GM18507 (cell line): ENCODE measurements at places on chromosomes 13 and 19.

DNA sequence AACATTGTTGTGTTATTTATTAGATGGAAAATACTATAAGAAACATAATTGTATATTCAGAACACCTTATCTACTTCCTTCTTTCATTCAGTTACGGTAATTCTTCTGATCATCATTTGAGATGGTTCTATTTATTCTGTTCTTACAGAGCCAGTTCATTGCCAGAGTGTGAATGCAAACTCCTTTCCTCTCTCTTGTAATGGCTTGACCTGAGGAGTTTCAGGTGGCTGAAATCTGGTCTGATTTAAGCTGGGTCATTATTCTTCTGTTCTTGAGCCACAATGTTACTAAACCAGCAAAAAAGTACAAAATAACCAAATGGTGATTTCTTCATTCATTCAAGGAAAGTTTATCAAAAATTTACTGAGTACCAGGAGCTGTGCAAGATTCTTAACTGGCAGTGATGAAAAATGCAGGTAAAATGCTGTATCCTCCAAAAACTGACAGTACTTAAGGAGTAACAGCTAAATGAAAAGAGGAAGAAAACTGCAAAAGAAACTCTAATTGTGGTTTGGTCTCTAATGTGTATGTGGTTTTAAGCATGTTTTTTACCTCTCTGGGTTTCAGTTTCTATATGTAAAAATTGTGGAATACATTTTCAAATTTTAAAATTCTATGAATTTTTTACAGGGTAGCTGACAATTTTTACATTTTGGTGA, 182.4 kb upstream of the UFM1 start:
- no peak for DNase-seq

DNA sequence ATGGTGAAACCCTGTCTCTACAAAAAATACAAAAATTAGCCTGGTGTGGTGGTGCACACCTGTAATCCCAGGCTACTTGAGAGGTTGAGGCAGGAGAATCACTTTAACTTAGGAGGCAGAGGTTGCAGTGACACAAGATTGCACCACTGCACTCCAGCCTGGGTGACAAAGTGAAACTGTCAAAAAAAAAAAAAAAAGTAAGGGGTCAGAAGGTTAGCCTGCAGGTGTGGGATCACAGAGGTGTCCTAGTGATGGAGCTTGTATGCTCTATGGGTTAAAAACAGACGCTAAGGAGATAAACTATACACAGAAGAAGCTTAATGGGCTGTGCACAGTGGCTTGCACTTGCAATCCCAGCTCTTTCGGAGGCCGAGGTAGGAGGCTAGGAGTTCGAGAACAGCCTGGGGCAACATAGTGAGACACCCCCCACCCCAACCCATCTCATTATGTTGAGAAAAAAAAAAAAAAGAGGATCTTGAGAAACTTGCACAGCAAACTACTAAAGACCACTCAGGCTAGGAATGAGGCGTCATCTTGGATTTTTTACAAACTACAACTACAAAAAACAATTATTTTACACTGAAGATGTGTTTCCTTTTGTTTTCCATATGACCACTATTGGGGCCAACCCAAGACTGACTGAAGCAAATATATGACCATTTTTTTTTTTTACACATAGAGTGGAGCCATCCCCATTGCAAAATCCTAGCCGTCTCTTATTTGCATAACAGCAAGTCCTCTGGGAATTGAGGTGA, 7.9 kb downstream of the FOSB start:
- DNase-seq = no peak

GRCh38 chr19:15815306-15815705, at the start of gene OR10H1:
OR10H1 (minus strand) TSS chr19:15815664; CDS start chr19:15808037, 7,627 bp downstream.
- DNase-seq = no peak

GRCh38 chr19:7873304-7874075, 700 bp downstream of the PRR36 start:
- no peak for DNase-seq

DNA sequence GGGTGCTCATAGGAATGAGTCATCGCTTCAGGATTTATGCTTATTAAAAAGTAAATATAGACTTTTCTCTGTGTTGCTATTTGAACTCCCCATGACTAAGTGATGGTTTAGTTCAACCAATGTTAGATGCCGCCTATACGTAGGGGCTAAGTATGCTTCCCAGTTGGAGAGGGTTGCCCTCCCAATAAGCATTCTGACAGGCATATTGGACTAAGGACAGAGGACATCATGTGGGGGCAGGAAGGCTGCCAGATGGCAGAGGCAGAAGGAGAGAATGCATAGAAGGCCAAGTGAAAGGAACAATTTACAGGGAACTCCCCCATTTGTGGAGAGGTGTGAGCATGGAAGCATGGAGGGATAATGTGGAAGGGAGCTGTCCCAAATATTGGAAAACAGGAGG, 318.4 kb upstream of the OBI1 start:
- DNase-seq = no peak

DNA sequence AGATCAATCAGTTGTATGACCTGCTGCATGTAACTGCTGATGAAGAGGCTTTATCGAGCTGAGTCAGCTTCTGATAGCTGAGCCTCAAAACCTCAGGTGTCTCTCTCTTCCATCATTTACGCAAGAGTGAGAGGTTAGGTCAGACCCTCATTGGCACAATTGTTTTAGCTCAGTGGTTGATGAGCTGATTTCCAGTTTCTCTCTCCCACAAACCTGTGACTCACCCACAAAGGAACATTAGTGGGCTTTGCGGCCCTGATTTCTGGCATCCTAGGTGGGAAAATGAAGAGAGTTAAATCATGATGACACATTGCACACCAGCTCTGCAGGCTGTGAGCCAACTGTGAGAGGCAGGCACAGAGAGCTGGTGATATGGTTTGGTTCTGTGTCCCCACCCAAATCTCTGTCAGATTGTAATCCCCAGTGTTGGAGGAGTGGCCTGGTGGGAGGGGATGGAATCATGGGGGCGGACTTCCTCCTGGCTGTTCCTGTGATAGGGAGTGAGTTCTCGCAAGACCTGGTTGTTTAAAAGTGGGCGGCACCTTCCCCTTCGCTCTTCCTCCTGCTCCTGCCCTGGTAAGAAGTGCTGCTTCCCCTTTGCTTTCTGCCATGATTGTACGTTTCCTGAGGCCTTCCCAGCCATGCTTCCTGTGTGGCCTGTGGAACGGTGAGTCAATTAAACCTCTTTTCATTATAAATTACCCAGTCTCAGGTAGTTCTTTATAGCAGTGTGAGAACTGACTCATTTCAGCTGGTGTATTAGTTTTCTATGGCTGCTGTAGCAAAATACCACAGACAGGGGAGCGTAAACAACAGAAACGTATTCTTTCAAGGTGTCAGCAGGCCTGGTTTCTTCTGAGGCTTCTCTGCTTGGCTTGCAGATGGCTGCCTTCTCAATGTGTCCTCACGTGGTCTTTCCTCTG, 33.5 kb upstream of the TMTC4 start:
- no peak for DNase-seq

- no peak for DNase-seq
Measured at GRCh38 chr19:42091742-42092141, 15.8 kb downstream of the ZNF574 start.

- DNase-seq = no peak
Measured at GRCh38 chr13:111034811-111035210, 80.3 kb upstream of the ARHGEF7 start.

- no peak for DNase-seq
Measured at GRCh38 chr13:81577601-81578195, 1236.8 kb upstream of the SPRY2 start.

DNA sequence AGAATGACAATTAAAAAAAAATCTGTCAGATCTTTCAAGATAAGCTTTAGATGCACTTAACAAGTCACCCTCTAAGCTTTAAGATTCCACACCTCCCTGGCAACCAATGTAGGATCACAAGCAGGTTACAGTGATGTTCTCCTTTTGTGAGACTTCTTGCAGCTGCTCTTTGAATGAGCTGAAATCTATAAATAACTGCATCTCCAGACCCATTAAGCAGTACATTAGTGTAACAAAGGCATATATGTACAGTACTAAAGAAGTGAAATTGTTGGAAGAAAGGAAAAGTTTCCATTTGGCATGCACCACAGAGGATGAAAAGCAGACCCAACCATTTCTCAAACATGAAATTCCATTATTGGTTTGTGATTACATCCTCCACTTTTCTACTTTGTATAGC, 364.7 kb downstream of the ENOX1 start:
- no peak for DNase-seq

GRCh38 chr13:50133358-50133953, 118.2 kb downstream of the KCNRG start:
- no peak for DNase-seq

DNA sequence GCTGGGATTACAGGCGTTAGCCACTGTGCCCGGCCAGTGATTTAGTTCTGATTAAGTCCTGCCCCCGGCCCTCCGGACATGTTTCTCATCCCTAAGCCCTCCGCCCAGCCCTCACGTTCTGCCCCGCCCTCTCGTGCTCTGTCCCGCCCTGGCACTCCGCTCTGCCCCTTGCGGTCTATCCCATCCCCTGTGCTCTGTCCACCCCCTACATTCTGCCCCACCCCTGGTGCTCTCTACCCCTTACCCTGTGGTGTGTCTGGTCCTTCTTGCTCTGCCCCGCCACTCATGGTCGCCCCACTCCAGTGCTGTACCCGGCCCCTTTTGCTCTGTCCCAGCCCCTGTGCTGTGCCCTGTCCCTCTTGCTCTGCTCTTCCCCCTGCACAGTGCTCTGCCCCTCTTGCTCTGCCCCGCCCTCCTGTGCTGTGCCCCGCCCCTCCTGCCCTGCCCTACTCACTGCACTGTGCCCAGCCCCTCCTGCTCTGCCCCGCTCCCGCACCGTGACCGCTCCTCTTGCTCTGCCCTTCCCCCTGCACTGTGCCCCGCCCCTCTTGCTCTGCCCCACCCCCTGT, 3.0 kb downstream of the GTPBP3 start:
- DNase-seq = no peak

DNA sequence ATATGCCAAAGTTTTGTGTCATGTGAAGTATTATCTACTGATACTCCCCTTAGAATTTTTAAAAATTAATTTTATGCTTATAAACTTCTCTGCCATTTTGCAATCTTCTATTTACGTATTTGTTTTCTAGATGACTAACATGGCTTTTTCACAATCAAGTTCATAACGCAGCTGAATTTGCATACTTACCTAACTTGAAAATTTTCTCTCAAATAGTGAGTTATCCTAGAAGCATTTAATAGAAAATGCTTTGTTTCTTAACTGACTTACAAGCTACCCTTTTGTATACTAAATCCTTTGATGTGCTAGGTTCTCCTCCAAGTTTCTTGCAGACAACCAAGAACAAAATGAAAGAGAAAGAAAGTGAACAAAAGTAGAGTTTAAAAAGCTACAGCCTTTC, 683.5 kb downstream of the LIG4 start:
- DNase-seq = no peak

GRCh38 chr19:37988758-37989635, 82.0 kb downstream of the SIPA1L3 start:
- DNase-seq = no peak

- DNase-seq = no peak
Measured at GRCh38 chr13:70959035-70959775, 851.0 kb upstream of the KLHL1 start.

GRCh38 chr19:14782626-14783409, 4.5 kb upstream of the ADGRE2 start:
- DNase-seq = no peak

DNA sequence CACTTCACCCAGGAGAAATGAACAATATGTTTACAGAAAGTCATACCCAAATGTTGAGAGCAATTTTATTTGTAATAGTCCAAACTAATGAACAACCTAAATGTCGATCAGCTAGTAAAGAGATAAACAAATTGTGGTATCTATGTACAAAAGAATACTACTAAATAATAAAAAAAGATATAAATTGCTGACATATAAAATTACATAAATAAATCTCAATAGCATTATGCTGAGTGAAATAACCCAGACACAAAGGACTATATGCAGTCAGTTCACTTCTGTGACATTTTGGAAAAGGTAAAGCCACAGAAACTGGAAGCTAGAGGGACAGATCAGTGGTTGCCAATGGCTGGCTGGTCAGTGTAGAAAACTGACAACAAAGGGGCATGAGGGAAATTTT, 346.0 kb upstream of the PCDH20 start:
- DNase-seq = no peak

DNA sequence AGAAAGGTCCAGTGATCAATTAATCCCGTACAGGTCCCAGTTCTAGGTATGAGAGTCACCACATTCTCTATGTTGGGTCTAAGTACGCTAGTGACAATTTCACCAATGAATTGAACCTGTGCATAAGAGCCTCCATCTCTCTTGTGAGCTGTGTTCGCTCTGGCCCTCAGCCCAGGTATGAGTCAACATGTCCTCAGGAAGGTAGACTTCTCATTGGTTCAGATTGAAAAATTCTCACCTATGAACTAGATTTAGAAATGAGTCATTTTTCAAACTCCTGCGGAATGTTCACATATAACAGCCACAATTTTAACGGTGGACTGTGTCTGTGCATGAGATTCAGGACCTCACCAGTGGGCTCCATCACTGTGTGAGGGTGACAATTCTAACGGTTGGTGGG, 12.7 kb upstream of the ZNF43 start:
- DNase-seq = no peak

- peak; percentile 29 for DNase-seq
Measured at GRCh38 chr13:27375686-27376326, 48.6 kb upstream of the GTF3A start.

DNA sequence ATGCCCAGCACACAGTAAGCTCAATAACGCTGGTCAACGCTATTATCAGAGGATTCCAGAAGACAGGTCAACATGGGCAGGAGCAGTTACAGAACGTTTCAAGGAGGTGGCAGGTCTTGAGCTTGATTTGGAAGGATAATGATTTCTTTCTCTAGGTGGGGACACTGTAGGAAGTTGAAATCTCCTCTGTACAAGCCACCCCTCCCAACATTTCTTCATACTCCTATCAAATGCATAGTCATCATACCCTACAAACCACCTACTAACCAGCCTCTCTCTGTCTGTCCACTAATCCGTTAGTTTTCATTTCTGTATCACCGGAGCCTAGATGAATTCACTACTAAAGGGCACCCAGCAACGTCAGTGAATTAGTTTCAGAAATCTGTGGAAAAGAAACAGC, 1.3 kb downstream of the ATP7B start:
- no peak for DNase-seq
